Stimulated activated CD4-positive, alpha-beta T cell treated with anti-CD3 and anti-CD28 coated beads, Interleukin-4, amount 100 ng/mL, for 1 hour (primary cell): ENCODE measurements at places on chromosomes 12 and 14.

GRCh38 chr14:101598571-101599233 lies 37.4 kb downstream of the DIO3 start:
- DNase-seq, result no peak

- DNase-seq, result no peak
Measured at GRCh38 chr14:95522116-95522515, 5.7 kb upstream of the SYNE3 start.

GRCh38 chr14:81298911-81299310 lies 78.2 kb upstream of the GTF2A1 start:
- no peak for DNase-seq

GRCh38 chr14:97350894-97351731 lies 553.9 kb downstream of the VRK1 start:
- DNase-seq, result no peak

- no peak for DNase-seq
Measured at GRCh38 chr14:92693998-92694795, 54.2 kb downstream of the LGMN start.

GRCh38 chr12:6199531-6200255 lies 507 bp upstream of the CD9 start:
- peak; percentile 5 for DNase-seq

GRCh38 chr12:63843254-63843720 lies 1.2 kb upstream of the SRGAP1 start:
- DNase-seq, result no peak

DNA sequence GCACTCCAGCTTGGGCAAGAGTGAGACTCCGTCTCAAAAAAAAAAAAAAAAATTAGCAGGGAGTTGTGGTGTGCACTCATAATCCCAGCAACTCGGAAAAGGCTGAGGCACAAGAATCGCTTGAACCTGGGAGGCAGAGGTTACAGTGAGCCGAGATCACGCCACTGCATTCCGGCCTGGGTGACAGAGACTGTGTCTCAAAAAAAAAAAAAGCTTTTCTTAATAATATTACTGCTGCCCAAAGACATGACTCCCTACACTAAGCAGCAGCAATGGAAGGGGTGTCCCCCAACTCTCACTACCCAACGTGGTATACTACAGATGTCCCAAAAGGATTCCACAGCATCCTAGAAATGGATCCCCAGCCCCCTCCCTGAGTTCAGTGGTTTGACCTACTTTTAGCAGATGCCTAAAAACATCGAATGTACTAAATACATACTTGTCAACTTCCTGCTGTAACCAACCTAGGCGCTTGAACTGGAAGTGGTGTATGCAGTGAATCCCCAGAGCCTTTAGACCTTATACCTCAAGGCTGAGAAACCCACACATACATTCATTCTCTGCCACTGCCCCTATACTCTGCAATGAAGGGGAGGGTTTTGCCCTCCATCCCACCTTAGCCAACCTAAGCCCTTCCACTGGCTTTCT lies 8.5 kb upstream of the FKBP11 start:
- DNase-seq, result no peak

- DNase-seq, result no peak
Measured at GRCh38 chr14:95077345-95077744, 80.0 kb downstream of the DICER1 start.

DNA sequence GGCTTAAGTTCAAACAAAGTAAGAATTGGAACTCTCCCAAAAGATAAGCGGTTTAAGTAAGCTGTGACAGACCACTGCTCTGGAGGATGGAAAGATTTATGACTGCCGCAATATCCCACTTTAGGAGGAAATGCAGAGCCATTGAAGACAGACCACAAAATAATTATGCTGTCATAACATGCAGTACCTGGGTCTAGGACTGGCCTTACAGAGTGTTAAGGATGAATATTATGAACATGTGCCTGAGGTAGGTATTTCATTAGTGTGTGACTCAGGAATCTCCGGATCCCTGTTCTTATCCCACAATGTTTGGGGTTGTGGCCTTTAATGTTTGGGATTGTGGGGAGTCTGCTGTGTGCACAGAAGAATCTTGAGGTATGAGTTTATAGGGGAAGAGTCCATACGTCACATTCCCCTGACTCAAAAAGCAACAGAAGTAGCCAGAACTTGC lies 114.9 kb downstream of the SAMD4A start:
- no peak for DNase-seq

DNA sequence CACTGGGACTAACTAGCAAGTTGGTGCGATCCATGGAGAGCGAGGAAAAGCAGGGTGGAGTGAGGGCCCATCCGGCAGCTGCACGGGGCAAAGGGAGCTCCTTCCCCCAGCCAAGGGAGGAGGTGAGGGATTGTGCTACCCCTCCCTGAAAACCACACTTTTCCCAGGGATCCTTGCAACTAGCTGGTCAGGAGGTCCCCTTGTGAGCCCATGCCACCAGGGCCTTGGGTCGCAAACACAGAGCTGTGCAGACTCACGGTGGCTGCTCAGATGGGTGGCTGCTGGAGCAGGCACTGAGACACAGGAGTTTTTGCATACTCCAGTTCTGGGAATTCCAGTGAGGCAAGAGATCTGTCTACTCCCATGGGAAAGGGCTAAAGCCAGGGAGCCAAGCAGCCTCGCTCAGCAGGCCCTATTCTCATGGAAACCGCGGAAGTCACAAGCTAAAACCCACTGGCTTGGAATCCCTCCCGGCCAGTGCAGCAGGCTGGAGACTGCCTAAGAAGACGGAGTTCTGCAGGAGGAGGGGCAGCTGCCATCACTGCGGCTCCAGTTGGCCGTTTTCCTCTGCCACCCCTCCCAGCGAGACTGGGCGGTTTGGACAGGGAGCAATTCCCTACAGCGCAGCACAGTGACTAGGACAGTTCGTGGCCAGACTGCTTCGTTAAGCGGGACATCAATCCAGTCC lies 10.9 kb upstream of the ZNF705A start:
- DNase-seq, result no peak

- DNase-seq, result no peak
Measured at GRCh38 chr14:59465316-59466135, at the start of gene GPR135. TSS of gene GPR135 (minus strand) at chr14:59465380. CDS start at chr14:59465226, 154 bp downstream.

DNA sequence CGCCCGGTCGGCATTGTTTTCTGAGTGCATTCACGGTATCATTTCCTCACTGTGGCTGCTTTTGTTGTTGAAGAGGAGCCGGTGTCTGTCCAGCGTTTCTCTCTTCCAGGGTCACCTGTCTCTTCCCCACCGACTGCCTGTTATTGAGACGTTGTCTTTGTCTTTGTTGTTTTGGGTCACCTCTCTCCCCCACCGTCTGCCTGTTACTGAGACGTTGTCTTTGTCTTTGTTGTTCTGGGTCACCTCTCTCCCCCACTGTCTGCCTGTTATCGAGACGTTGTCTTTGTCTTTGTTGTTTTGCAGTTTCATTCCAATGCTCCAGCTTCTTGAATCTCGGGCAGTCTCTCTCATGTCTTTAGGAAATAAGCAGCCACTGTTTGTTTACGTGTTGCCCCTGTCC lies 69.9 kb downstream of the DDX51 start:
- no peak for DNase-seq

DNA sequence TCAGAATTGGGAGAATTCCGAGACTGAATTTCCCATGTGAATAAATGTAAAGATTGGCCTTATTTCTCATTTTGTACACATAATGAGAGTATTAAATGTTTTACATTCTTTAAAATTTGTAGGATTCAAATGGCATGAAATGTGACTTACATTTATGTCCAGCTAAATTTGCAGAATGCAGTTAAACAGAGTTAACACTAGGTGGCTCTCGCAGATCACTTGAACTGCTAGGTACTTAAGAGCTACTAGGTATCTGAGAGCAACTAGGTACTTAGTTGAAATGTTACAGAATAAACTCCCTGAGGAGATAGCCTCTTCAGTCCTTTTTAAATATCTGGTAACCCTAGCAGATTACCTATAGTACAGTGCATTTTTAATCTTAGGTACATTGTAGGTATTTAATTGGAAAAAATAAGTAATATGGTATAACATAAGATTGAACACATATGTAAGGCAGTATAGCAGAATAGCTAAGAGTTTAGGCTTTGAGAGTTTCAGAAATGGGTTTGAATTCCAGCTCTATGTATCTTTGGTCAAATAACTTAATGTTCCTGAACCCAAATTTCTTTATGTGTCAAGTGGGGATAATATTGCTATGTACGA lies 73.8 kb downstream of the KIAA0586 start:
- no peak for DNase-seq

- DNase-seq, result no peak
Measured at GRCh38 chr14:57712102-57712501, 153.8 kb downstream of the SLC35F4 start.
